ENCODE measurements at places on chromosomes 5 and 9.
A peak's percentile ranks its signal among the peaks of the same experiment; 100 is the strongest.

- DNase-seq: no peak
These were observed 3.3 kb downstream of the ENTPD2 start for GRCh38 chr9:137050570-137050969.

DNA sequence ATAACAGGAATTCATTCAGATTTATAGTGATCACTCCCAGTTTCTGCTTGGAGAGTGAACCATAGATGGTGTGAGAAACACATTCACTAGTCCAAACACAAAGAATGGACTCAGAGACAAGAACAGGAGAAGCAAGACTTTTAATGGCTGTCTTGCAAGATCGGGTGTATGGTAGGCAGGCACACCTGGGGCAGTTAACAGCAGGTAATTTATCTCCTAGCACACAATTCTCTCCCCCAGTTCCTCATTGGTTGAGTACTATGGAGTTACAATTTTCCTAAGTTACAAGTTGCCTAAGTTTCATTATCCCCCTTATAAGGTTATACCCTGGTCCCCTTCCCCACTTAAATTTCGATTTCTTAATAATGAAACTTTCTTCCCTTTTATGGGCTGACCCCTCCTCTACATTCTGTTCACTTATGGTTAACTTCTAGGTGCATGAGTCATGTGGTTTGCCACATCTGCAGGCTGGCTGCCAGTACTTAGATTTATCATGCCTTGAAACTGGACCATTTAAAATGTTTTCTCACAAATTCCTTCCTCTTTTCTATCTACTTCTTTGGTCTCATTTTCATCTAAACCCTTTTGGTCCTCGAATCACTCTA is 623.3 kb downstream of the HINT1 start:
- no peak for DNase-seq

- DNase-seq: no peak
These were observed 1319.3 kb upstream of the C9orf72 start for GRCh38 chr9:28892538-28892937.

DNA sequence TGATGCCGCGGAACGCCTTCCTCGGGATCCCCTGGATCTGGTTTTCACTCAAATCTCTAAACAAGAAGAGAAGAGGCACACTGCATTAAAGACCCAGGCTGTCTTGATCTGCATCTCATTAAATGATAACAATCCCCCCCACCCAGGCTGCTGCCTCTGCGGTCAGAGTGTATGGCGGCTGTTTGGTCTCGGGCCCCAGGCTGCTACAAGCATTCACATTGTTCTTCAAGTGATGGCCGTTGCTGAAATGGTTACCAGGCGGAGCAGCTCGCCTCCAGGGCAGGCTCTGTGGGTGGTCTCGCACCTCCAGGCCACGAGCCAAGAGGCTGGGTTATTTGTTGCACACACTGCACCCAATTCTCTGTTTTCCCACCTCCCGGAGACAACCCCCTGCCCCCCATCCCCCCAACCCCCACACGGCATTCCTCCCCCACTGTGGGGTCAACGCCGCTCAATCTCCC is 304.1 kb upstream of the PANK3 start:
- no peak for DNase-seq

DNA sequence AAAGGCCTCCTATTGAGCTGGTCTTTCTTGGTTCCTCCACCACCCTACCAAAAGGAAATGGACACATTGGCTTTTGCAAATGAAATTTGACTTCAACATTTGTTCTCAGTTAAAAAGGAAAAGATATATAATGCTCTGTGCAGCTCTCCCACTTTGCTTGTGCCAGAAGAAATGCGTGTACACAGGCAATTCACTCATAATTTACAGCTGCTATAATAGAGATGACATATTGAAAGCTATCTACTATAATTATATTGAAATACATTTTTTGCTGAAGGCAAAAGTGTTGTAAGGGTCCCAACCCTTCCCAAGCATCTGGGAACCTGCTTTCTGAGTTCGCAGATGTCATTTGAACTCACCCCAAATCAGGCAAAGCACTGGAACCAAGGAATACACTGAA is 173.2 kb downstream of the PBX3 start:
- DNase-seq: no peak

- no peak for DNase-seq
These were observed 95.7 kb downstream of the NFIB start for GRCh38 chr9:14218253-14218652.

DNA sequence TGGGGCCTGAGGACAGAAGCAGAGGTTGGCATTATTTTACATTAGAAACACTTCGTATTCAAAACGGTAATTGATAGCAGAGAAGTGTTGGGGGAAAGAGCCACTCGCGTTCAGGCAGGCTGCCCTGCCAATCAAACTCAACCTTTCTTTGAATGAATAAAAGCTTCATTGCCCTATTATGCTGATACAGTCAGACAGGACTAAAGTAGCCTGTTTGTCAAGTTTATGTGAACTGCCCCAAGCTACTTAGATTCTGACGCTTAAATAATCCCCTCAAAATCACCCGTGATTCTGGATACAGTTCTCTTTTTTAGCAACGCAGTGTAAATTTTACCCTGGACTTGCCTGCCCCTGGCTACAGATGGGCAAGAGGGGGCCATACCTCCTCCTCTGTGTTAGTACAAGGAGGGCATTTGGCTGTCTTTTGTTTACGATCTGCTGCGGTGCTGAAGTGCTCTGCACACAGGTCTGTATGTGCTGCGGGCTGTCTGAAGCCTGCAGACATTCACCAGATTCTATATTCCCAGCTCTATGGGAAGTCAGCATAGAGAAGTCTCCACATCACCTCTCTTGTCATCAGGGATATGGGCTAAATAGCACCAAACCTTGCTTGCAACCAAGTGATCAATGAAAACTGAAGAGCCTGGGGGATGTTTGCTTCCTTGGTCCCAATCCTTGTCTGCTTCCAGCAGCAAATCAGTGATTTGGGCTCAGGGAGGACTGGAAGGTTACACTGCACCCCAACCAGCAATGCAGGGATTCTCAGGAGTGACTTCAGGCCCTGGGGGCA is 218.4 kb downstream of the EBF1 start:
- DNase-seq: no peak

- DNase-seq: no peak
These were observed 126.3 kb downstream of the C5orf15 start for GRCh38 chr5:133841831-133842750.

- no peak for DNase-seq
These were observed 618.8 kb downstream of the HINT1 start for GRCh38 chr5:130546211-130546610.

- no peak for DNase-seq
These were observed 71.9 kb downstream of the KIF4B start for GRCh38 chr5:155085282-155085989.

- no peak for DNase-seq
These were observed 3.0 kb upstream of the WNK2 start for GRCh38 chr9:93180938-93181337.

DNA sequence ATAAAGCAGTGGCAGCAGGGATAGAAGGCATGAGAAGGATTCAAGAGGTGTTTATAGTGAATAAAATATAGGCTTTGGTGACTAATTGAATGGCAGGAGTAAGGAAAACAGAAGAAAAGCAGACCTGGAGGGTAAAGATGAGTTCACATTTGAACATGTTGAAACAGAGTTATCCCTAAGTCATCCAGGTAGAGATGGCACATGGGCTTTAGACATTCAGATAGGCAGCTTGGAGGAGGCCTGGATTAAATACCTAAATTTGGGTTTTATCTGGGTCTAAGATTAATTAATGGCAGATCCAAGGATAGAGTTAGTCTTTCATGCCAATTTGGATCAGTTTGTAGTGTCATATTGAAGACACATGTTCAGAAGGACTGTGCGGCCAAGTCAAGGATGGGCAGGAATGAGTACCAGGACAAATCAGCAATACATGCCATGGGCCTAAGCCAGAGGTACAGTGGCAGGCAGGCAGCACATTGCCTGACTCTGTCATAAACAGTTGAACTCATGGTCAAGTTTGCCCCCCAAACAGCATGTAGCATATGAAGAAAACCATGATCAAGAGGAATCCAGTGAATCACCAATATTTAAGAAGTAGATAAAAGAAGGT is 115.5 kb upstream of the SLC12A2 start:
- no peak for DNase-seq

- no peak for DNase-seq
These were observed 18.4 kb downstream of the POU5F2 start for GRCh38 chr5:93723005-93723404.

DNA sequence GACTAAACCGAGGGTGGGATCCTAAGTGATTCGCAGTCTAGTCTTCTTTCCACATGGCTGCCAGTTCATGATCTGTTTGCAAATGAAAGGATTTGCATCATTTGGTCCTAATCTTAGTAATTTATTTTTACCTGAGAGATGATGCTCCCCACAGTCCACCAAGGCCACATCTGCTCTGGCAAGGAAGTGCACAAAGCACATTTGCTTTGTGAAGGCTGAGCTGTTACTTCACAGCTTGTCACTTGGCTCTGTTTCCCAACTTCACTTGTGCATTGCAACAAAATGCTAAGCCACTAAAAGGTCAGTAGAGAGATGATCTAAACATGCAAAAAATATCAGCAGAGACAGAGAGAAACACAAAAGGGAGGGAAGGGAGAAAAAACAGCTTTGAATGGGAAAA is 128.5 kb upstream of the VLDLR start:
- no peak for DNase-seq

- DNase-seq: peak; percentile 10
These were observed 9.2 kb upstream of the LRRC14B start for GRCh38 chr5:182126-182525.

GRCh38 chr9:122060481-122060880 is 32.6 kb downstream of the TTLL11 start:
- DNase-seq: no peak

- no peak for DNase-seq
These were observed 430.6 kb downstream of the ZNF608 start for GRCh38 chr5:124315741-124316415.

DNA sequence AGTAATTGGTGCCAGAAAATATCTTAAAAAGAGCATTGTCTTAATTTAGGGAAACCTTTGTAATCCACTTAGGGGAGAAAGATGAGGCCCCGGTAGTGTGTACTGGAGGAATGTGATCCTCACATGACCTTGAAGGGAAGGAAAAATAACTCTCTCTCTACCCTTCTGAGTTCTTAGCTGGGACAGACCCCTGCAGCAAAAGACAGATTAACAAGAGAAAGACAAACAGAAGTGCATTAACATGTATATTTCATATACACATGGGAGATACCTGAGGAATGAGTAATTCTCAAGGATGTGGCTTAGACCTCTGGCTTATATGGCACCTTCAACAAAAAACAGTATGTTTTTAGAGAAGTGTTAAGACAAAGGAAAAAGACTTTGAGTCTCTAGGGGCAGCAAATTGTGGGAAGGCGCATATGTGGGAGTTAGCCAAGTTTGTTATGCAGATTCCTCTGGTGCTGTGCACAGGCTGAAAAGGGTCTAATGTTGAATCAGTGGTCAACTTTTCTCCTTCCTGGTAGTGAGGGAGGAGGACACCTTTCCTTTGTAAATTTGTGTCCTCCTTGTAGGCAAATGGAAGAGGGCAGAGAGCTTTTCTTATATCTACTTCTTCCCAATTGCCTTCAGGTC is 138.8 kb downstream of the LRRC70 start:
- DNase-seq: no peak

DNA sequence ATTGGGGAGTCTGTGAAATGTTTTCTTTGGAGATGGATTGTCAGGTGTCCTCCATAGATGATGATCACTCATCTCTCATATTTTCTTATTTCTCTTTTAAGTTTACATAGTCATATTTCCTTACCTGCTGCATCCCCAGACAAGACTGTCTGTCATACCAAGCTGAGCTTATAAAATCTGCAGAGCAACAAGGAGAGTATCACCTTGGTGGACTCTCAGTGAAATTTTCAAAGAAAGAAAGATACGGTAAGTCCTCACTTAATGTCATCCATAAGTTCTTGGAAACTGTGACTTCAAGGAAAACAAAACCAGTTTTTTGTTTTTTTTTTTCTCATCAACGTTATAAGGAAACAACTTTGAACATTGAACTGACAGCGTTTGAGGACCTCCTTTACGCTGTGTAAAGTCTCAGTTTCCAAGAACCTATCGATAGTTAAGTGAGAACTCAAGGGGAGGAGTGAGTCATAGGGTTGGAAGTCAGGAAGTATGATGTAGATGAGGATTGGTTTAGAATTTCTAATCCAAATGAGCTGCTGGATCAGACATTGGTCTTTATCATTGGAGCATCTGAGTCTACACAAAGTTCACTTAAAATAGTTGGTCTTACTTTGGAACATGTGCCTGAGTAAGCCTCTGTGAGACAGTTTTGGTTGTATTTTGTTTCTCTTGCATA is 45.5 kb downstream of the SPIN1 start:
- DNase-seq: no peak

DNA sequence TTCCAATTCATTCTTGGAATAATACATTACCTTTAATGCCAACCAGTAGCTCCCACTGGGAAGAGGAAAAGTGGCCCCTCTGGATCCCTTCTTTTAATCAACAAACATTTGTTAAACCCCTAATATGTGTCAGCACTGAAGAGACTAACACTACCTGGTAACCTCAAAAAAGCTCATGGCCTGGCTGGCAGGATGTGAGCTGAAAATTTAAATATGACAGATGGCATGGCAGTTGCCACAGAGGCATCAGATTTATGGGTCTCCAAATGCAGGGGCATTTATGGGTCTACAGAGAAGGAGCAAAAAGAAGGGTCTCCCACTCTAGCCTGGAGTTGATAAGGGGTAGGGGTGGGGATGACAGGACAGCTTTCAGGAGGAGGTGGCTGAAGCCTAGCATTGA is 12.5 kb downstream of the DNAH5 start:
- no peak for DNase-seq

DNA sequence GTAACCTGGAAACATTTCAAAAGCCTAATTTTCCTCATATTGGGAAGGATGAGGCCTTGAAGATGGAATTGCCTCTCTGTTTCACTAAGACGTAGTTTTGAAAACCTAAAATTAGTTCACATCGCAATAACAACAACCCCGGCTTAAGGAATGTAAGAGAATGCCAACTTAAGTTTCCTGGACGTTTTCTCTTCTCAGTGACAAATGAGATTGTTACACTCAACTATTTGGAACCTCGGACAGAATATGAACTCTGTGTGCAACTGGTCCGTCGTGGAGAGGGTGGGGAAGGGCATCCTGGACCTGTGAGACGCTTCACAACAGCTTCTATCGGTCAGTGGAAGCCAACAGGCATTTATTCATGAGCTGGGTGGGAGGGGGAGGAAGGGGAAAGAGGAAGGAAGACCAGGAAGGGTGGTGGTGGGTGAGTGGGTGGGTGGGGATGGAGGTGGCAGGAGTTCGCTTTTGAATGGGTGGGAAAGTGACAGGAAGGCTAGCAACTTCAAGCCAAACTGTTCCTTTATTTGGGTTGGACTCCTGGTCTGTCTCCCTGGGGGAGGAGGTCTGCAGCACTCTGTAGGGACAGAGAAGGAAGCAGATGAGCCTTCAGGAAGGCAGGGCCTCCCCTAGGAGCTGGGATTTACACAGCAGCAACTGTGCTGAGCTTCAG is 83.4 kb downstream of the TEK start:
- no peak for DNase-seq

DNA sequence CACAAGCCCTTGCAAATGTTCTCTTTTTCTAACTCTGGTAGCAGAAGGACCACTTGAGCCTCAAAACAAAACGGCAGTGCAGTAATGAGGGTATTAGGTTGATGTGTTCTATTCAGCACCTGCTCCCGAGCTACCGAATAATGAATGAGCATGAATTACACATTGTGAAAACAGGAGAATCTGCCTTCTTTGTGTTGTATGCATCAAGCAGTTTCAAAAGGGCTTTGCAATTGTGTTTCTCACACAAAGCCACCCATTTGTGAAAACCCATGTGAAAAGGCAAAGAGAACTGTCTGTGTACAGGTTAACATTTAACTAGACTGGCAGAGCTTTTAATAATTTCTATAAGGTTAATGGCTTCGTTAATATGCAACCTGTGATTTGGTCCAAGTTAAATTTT is 97.8 kb downstream of the STK32A start:
- no peak for DNase-seq

Measured in aorta (tissue), 5 donors.